ENCODE measurements at places on chromosomes 6 and 20.

GRCh38 chr20:52082612-52083011, 109.0 kb downstream of the ZFP64 start:
- DNase-seq = no peak

DNA sequence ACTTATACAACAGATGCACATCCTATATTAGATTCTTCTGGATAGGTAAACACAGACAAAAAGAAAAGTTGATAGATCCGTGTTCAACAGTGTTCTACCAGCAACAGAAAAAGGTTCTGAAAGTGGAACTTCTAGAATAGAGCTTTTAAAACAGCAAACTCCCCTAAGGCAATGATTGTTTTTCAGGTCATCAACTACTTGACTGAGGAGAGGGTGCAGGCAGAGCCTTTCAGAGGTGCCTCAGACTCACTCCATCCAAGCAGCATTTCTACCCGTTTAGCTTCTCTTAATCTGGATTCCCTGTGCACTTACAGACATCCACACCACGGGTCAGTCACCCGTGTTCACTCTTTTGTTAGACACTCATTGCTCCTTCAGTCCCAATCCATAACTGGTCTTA, 28.9 kb downstream of the FYN start:
- DNase-seq = no peak

DNA sequence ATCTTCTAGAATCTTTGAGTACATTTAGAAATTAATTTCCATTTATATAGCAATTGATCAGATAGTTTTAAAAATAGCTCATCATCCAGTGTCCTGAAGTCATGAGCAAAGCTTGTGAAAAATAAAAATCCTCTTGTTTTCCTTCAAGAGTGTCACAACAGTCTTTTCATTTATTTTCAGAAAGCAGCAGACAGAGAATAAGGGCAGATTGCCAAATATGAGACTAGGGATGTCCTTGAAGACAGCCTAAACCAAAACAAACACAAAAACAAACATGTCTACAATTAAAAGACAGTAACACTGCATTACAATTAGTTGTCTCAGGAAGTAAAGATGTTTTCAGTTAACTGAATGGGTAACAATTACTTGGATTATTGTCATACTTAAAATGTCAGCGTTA, 682.8 kb downstream of the TFAP2A start:
- DNase-seq = no peak

DNA sequence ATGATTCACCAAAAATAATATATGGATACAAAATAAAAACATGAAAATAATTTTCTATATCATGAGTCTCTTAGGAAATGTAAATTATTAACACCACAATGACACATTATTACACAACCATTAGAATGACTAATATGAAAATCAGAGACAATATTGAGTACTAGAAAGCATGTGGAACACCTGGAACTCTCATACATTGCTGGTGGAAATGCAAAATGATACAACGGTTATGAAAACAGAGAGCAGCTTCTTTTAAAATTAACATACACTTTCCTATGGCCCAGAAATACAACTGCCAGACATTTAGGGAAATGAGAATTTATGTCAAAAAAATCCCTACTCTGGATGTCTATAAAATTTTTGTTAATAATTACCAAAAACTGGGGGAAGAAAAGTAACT, 853.3 kb upstream of the MAN1A1 start:
- DNase-seq = no peak

DNA sequence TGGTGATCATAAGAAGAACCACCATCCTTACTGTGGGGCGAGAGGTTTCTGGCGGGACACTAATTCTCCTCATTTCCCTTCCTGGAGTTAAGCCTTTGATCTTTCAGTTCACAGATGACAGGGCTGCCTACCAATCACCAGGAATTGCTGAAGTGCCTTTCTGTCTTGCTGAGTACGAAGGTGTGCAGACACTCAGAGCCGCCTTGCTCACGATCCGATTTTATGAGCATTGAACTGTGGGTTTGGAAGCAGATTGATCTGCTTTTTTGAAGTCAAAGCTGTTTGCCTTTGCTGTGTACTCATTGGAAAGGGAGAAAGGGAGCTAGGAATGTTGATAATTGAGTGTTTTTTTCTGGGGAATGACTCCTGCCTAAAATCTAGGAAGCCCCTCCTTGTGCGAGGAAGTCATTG, 129.1 kb upstream of the SALL4 start:
- no peak for DNase-seq

DNA sequence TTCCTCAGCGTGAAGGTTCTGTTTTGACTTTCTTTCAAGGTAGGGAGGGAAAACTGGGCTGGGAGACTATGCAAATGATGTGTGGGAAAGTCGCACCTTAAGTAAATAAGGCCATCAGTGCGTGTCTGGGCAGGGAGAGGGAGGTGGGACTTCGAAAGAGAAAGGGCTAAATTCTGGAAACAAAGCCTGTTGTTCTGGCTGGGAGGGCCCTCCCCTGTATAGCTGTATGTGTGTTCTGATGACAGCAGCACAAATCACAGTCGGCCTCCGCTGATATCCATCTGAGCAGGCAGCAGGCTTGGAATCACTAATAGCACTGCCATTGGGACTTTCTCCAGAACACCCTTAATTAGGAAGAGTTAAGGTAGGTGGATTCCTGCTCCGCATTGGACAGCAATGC, 19.2 kb downstream of the JAG1 start:
- DNase-seq = no peak

GRCh38 chr6:135419162-135419561, 78.4 kb downstream of the AHI1 start:
- peak; percentile 76 for DNase-seq

DNA sequence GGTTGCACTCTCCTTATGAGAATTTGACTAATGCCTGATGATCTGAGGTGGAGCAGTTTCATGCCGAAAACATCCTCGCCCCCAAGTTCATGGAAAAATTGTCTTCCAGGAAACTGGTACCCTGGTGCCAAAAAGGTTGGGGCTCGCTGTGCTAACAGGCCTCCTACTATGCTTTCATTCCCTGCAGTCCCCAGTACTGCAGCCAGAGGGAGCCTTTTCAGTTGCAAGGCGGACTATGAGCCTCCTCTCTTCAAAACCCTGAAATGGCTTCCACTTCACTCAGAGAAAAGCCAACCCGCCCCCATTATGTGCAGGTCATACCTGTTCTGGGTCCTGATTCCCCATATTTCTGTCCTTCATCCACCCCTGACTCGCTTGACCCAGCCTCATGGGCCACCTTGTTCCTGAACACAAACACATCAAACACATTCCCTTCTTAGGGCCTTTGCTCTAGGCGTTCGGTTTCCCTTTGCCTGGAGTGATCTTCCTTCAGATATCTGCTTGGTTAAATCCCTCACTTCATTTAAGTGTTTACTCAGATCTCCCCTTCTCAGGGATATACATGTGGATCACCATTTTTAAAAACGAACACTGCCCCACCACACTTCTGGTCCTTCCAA, 173.7 kb downstream of the PHACTR1 start:
- no peak for DNase-seq

- no peak for DNase-seq
These were observed 10.2 kb downstream of the SLC22A1 start for GRCh38 chr6:160131636-160132296.

- DNase-seq = no peak
These were observed 526.6 kb upstream of the JAG1 start for GRCh38 chr20:11200423-11200822.

GRCh38 chr20:46997187-46997586, 102.5 kb downstream of the EYA2 start:
- DNase-seq = no peak

GRCh38 chr6:132464538-132465256, 48.2 kb downstream of the STX7 start:
- no peak for DNase-seq

DNA sequence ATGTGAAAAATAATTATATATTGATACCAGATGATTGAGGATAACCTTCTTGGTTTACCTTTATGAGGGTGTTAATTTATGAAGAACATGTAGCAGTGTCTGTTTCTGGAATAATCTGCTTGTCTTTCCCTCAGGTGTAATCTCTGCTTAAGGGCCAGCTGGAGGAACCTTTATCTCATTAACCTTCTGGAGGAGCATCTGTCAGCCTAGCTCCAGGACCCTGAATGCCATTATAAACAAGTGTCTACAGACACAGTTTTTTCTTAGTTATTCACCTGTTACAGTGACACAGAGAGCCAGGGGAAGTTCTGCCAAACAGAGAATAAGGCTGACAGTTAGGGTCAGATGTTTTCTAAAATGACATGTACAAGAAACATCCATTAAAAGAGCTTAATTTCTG, at the start of gene IMPG1:
Gene IMPG1 (minus strand): TSS at position 101 of the 400 bp plus-strand sequence. CDS start 174 bp downstream, outside the sequence.
- no peak for DNase-seq

- DNase-seq = no peak
These were observed 34.4 kb downstream of the EDN3 start for GRCh38 chr20:59334651-59335300.

- DNase-seq = no peak
These were observed 82.6 kb downstream of the CDC5L start for GRCh38 chr6:44470115-44470464.

- no peak for DNase-seq
These were observed 303.6 kb downstream of the TRDN start for GRCh38 chr6:123333000-123333756.

GRCh38 chr6:79377888-79378348, 143.4 kb upstream of the HMGN3 start:
- no peak for DNase-seq

DNA sequence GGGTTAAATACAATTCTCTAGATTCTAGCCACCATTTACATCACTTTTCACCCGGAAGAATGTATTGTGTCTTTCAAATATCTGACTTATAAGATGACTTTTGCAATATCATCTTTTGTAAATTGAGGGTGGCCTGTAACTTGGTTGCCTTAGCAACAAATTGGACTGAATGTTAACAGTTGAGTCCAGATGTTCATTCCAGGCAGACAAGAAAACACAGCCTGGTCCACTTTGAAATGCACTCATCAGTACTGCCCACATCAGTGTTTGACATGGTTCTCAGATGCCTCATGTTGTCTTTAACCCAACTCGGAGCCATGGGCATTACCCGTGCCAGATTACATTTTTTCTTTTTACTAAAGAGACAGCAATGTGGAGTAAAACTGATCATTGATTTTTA, 781.6 kb upstream of the CHD6 start:
- DNase-seq = no peak

GRCh38 chr6:26202811-26203583, 115.8 kb downstream of the HFE start:
- no peak for DNase-seq

DNA sequence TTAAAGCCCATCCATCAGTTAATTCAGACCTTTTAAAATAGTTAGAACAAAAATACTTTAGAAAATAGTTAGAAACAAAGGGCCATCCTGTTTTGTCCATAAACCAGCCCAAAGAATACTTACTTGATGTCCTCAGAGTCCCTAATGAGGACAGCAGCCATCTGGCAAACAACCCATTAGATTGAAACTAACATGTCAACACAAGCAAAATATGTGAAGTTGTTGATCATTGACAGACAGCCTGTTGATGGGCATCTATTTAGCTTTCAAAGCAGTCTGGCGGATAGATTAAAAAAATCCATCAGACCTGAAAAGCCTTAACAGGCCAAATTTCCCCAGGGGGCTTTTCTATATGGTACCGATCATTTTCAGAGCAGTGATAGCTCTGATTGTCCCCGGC, 154.2 kb upstream of the TSHZ2 start:
- DNase-seq = no peak

- no peak for DNase-seq
These were observed 92.4 kb upstream of the MAFB start for GRCh38 chr20:40781327-40782042.

- no peak for DNase-seq
These were observed 60.3 kb downstream of the TULP4 start for GRCh38 chr6:158372574-158372973.

DNA sequence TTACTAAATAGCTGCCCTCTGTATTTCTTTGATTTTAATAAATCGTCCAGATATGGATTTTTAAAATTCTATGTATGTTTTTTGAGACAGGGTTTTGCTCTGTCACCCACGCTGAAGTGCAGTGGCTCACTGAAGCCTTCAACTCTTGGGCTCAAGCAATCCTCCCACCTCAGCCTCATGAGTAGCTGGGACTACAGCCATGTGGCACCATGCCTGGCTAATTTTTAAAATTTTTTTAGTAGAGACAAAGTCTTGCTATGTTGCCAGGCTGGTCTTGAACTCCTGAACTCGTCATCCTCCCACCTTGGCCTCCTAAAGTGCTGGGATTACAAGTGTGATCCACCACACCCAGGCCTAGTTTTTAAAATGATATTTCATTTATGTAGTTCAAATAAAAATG, 47.4 kb upstream of the DDR1 start:
- no peak for DNase-seq

DNA sequence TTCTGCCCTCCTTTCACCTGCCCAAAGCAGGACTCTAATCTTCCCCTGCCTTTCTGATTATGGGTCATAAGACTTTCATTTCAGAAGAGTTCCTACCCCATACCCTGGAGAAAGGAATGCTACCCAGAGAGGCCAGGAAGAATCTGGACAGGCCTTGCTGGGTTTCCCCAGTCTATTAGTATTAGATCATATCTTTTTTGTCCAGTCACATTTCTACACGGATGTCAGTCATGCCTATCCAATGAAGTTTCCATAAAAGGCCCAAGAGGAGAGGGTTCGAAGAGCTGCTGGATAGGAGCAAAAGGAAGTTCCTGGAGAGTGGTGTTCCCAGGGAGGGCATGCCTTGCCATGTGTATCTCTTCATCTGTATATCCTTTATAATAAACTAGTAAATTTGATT, 3.2 kb downstream of the POLH start:
- DNase-seq = no peak

- no peak for DNase-seq
These were observed 40.3 kb upstream of the ARMC2 start for GRCh38 chr6:108807928-108808327.

GRCh38 chr6:148924226-148925012, 177.6 kb downstream of the UST start:
- DNase-seq = no peak

GRCh38 chr6:89081129-89081422, 525 bp downstream of the PNRC1 start:
- no peak for DNase-seq

GRCh38 chr6:90384720-90385119, 88.1 kb upstream of the BACH2 start:
- DNase-seq = no peak

- no peak for DNase-seq
These were observed 408.5 kb upstream of the SULF2 start for GRCh38 chr20:48193627-48194425.

DNA sequence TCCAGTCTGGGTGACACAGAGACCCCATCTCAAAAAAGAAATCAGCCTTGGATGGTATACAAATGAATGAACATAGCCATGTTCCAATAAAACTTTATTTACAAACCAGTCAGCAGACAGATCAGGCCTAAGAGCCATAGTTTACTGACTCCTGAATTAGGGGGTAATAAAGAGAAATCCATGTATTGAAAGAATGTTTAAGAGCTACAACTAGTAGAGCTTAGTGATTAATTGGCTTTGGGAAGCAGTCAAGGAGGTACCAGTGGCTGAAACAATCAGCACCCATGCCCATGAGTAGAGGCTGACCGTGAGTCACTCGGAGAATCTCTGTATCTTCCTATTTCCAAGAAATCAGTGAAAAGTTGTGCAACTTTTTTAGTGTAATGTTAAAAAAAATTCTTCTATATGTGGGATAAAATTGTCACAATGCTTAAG, 223.6 kb upstream of the RREB1 start:
- DNase-seq = no peak

- no peak for DNase-seq
These were observed 303.5 kb downstream of the CDH4 start for GRCh38 chr20:61555566-61555965.

Measured in non-pigmented ciliary epithelial cell (primary cell).